ENCODE measurements at places on chromosomes 13 and 19.
A peak's percentile ranks its signal among the peaks of the same experiment; 100 is the strongest.

DNA sequence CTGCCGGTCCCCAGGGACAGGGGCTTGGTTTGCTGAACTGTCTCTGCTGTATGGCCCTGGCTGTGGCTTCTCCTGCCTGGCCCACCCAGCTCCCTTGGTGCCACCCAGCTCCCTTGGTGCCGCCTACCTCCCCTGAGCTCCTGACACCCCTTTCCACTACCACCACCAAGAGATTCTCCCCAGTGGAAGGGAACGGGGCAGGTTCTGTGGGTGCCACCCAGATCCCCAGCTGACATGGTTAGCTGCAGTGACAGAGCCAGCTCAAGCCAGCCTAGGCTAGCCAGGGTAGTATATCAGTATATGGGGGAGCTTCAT is 28.5 kb upstream of the POP4 start:
- DNase-seq: no peak

- DNase-seq: no peak
These were observed 52.8 kb downstream of the TNFRSF19 start for GRCh38 chr13:23622985-23623384.

DNA sequence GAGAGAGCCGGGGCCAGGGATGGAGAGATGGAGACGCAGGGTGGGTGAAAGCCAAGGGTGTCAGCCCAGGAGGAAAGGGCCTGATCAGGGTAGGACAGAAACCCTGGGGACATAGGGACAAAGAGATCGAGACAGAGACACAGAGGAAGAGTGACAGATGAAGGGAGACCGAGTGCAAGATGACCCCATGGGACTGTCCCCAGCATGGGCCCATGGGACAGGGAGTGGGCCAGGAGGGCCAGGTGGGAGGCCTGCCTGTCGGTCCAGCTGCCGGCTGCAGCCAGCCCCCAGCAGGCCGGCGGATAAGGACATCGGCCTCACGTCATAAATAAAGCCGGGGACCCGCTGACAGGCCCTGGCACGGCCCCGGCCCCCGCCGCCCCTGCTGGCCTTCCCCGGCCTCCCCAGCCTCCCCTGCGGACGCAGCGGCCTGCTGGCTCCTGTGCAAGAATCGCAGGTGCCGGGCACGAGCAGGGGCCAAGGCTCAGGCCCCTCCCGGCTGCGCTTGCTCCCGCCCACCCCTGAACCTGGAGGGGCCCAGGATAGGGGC is 6.3 kb downstream of the REX1BD start:
- no peak for DNase-seq

DNA sequence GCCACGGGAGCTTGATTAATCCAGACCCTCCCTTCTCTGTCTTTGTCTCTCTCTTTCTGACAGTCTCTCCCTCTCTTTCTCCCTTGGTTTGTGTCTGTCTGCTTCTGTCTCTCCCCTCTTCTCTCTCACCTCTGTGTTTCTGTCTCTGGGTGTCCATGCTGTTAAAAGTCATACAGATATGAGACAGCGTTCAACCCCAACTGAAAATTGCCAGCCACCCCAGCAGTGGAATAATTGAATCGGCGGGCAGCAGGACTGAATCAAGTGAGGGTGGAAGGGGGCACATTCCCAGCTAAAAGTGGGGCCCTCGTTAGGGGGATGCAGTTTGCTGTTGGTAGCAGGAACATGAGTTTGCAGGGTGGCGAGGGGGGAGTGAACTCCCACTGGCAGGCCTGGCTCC is 43.7 kb downstream of the TINCR start:
- no peak for DNase-seq

- DNase-seq: peak; percentile 64
These were observed 431 bp downstream of the GYS1 start for GRCh38 chr19:48992581-48993174.

DNA sequence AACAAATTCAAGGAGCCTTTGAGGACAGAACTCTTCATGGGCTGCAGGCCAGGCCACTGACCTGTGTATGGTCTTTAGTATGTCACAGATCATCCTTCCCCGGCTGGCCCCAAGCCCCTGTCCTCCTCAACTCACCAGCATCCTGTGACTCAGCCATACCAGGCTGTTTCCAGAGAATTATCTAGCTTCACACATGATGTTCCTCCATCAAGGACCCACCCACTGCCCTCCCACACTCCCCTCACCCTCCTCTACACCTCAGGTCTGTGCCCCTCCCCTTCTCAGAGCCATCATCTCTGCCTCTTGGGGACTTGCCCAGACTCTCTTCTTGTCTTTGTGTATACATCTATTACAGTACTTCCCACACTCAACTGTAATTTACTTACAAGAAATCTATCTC is 14.7 kb downstream of the DCT start:
- no peak for DNase-seq

DNA sequence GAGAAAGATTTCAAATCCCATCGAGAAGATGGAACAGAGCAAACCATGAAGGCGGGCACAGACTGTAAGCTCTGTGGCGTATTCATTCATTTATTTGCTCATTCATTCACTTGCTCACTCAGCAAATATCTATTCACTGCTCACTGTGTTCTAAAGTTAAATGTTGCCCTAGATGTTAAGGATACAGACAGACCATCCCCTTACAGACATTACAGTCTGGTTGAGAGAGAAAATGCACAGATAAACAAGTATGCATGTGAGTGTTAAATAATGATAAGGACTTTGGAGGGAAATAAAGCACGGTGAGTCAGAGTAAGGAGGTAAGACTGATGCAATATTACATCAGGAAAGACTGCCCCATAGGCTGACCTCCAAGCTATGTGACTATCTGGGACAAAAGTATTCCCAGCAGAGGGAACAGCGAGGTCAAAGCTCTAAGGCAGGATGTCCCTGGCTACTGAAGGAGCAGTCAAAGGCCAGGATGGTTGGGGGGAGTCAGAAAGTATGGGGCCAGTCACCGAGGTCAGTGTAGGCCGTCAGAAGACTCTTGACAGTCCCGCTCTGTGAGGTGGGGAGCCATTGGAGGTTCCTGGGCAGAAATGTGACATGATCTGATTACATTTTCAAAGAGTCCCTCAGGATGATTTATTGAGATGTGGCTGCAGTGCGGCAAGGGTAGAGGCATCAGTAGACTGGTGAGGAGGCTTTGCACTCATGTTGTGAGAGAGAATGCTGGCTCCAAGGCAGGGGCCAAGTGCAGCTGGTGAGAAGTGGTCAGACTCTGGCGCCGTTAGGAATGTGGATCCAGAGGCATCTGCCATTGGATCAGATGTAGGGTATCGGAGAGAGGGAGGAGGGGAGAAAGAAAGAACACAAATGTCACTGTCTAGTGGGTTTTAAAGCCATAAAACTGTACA is 37.9 kb downstream of the MBNL2 start:
- no peak for DNase-seq

DNA sequence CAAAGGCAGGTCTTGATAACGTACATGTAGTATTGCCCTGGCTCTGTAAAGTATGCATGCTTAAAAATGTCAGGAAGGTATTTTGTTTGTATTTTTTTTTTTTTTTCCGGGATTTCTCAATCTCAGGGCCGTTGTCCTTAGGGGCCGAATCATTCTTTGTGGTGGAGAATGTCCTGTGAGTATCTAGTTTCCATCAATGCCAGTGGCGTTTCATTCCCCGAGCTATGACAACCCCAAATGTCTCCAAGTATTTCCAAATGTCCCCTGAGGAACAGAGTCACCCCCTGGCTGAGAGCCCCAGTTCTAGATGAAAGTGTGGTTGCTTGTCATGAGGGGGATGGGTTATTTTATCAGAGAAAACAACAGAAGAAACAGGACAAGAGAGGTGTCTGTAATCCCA is 68.7 kb downstream of the ACSBG2 start:
- DNase-seq: no peak

DNA sequence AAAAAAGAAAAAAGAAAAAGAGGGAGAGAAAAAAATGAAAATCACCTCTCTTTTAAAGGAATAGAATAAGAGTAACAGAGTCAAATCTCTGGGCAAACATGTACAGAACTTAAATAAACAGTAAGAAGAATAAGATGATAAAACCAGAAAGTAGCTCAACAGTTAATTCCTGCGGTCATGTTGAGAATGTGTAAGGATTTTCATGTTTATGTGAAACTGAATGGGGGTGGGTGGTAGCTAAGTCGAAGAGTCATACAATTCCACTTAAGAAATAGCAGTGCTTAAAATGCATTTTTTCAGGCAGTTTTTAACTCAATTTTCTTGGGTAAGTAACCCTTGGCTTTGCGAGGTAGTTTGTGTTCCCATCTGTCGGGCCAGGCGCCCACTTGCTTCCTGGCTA is 60.9 kb downstream of the PEX11G start:
- DNase-seq: no peak

- DNase-seq: no peak
These were observed 336.5 kb downstream of the MZT1 start for GRCh38 chr13:72390909-72391308.

- DNase-seq: no peak
These were observed 4.0 kb downstream of the KLF16 start for GRCh38 chr19:1859331-1859781.

DNA sequence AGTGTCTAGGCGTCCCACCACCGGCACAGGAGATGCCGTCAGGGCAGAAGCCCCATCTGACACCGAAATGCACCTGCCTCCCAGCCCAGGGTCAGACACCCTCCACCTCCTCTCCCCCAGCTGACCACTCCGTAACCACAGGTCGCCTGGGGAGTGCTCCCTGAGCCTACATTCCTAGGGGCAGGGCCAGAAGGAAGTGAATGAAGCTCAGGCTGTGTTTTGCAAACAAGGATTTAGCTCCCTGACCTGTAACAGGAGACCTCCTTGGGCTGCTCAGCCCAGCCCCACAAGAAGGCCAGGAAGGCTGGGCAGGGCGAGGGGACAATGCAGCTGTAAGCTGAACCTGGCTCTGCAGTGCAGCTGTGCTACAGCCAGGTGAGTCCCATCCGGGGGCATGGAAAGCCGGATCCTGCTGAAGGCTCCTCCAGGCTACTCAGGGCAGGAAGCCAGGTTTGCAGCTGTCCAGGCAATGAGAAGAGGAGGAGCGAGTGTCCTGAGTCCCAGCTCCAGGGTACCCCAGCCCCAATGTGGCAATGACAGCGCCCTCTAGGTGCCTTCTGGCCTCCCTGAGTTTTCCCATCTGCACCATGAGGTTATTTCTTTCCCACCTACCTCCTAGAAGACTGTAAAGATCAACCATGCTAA is 42.1 kb downstream of the RHPN2 start:
- DNase-seq: no peak

DNA sequence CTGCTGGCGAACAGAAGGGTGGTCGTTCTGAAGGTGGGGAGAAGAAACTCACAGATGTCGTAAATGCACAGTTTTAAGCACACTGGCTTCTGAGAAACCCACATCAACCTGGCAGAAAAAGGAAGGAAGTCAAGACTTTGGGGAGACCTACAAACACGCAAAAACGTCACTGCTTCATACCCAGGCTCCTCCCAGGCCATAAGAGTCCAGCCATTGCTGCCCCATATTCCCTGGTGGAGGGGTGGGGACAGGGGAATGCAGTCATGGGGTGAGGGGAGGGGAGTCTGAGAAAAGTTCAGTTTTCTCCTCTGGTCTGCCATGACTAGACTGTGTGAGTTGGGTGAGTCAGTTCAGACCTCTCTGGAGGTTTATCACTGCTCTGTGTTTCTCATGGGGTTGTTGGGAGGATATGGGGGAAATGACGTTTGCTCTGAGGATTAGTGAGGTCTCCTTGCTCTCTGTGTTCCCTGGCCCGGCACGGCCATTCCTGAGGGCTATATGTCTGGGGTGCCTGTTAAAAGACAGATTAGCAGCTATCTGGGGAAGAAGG is 139.0 kb downstream of the FLT1 start:
- no peak for DNase-seq

Measured in DMS79 treated with DMSO at 0.1 percent for 48 hours (cell line).